ENCODE measurements at places on chromosomes 11 and 22.

GRCh38 chr11:20599221-20600019 is at the start of gene SLC6A5:
Gene SLC6A5, plus strand, starts transcription at chr11:20599608. Its CDS starts 65 bp downstream, at chr11:20599673.
- DNase-seq: no peak

DNA sequence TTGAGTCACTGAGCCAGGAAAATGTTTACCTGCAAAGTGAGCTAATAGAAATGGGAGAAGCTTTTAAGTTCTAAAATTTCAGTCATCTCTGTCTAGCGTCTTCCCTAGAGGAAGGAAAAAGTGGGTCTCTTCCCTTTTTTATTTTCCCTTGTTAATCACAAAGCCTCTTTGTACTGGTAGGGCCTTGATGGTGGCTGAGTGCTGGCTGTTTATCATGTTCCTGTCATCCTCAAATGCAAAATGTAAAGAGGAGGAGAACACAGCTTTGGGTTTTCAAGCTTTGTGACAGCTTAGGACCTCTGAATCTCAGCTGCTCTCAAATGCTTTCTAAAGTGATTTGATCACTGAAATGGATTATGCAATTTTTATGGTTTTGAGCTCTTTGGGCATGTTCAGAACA is 222.0 kb downstream of the TMEM135 start:
- no peak for DNase-seq

DNA sequence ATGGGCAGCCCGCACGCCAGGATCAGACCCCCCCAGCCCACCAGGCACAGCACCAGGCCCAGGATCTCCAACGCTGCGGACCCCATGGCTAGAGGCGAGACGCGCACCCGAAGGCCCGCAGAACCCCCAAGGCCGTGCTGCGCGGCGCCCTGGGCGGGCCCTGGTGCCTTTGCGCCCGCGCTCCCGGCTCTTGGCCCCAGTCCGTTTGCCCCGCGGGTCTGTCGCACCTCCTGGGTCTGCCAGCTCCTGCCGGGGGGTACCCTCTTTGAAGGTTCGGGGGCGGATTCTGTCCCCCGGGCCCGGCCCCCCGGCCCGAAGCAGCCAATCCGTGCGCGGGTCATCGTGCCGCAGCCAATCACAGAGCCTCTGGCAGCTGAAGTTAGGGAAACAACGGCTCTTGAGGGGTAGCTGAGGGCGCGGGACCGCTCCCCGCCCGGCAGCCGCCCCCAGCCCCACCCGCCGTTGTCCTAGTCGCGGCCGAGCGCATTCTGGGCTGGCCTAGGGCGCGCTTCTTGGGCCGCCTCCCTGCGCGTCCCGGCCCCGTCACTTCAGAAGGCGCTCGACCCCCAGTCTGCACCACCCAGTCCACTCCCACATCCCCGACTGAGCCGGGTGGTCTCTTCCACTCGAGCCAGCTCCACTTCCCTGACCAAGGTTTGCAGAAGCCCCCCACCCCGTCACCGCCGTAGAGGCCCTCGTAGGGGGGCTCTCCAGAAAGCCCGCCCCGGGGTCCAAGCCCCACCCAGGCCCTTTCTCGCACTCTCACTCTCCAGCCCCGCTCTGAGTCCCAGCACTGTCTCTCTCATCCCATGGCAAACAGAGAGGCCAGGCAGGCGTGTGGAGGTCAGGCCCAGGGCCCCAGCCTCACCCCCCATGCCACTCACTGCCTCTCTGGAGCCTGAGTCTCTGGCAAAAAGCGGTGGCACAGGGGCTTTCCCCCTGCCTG is at the start of gene CLDN5:
Gene CLDN5 (minus strand): TSS at position 241 of the 946 bp plus-strand sequence. CDS start 155 bp downstream, at position 86.
- DNase-seq: no peak

- DNase-seq: peak; percentile 69
Observed at GRCh38 chr22:22710719-22711531, 66.5 kb downstream of the GGTLC2 start.
